IgD-negative memory B cell (primary cell): ENCODE measurements at places on chromosomes 1 and 21. TPM values are rescaled to one million over a fixed set of nuclear protein-coding genes. Genes with fewer than 3 reads are reported as not detected.

The GPX7 gene
- polyA plus RNA-seq: 28.3 TPM

The FOXD3 gene
- not detected for polyA plus RNA-seq

The FAM163A gene
- not detected for polyA plus RNA-seq

The TRIM45 gene
- polyA plus RNA-seq: 0.10 TPM

The DDR2 gene
- polyA plus RNA-seq: 0.43 TPM

The KRTAP19-3 gene
- polyA plus RNA-seq: not detected

The CHTOP gene
- 78.6 TPM for polyA plus RNA-seq

The AADACL4 gene
- not detected for polyA plus RNA-seq

The SEC16B gene
- not detected for polyA plus RNA-seq

The ADSS2 gene
- polyA plus RNA-seq: 19.6 TPM

The CFAP141 gene
- polyA plus RNA-seq: not detected

The ATP1A2 gene
- not detected for polyA plus RNA-seq

The SELL gene
- 1,261 TPM for polyA plus RNA-seq

The CORT gene
- not detected for polyA plus RNA-seq

The ITLN2 gene
- not detected for polyA plus RNA-seq

The MIXL1 gene
- polyA plus RNA-seq: 1.6 TPM

The VASH2 gene
- polyA plus RNA-seq: not detected

The SPATC1L gene
- polyA plus RNA-seq: 15.0 TPM

The CD1D gene
- 20.5 TPM for polyA plus RNA-seq

The HCN3 gene
- 2.3 TPM for polyA plus RNA-seq

The SPATA46 gene
- not detected for polyA plus RNA-seq

The KIF26B gene
- polyA plus RNA-seq: 0.29 TPM
